Fibroblast of lung (primary cell): ENCODE measurements at places on chromosomes 6 and 20.

- no peak for DNase-seq
These were observed 12.7 kb downstream of the BFSP1 start for GRCh38 chr20:17518339-17519052.

GRCh38 chr6:56850626-56851025, 104.3 kb upstream of the BEND6 start:
- DNase-seq, result no peak

DNA sequence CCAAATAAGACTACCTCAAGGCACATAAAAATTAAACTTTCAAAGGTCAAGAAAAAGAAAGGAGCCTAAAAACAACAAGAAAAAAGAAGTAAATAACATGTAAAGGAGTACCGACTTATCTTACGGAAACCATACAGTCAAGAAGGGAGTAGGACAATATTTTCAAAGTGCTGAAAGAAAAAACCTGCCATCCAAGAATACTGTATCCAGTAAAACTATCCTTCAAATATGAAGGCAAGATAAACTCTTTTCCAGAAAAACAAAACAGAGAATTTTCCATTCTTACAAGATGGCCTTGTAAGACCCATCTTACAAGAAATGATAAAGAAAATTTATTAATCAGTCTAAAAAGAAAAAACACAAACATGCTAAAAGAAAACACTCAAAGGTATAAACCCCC, 302.2 kb downstream of the LMBRD1 start:
- DNase-seq, result no peak

DNA sequence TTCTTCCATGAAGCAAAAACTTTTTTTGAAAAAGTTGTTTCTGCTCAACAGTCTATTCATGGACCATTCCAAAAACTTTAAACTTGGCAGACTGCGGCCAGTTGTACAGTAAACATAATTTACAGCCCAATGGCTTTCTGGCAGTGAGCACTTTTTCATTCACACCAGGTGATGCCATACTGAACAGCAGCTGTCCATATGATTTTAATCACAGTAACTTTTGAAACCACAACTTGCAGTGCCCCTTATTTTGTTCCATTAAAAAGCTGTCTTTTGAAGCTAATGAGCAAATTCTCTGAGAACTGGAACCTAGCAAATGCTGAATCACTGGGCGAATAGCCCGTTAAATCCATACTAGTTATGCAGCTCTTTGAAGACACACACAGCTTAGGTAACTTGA, 576.6 kb downstream of the PTPRT start:
- no peak for DNase-seq

DNA sequence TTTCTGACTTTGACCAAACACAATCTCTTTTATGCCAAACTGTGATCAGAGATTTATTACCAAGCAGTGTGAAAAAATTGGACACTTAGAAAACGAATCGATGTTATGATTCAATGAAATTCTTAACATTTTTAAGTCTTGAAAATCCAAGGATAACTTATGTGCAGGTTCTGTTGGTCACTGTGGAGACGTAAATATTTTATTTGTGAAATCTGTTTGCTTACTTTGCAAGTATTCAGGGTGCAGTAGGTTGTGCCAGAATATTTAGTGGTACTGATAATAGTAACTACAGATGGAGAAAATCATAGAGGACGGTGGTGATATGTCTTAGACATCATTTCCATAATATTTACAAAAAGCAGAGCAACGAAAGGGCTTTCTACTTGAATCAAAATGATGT, 97.3 kb downstream of the BMP2 start:
- DNase-seq, result no peak

- DNase-seq, result no peak
These were observed 53.0 kb downstream of the SASH1 start for GRCh38 chr6:148395583-148396101.

GRCh38 chr20:59583428-59584277, 20.7 kb upstream of the PHACTR3 start:
- DNase-seq, result no peak

- peak; percentile 66 for DNase-seq
These were observed 187.4 kb upstream of the PROKR2 start for GRCh38 chr20:5504061-5504739.

DNA sequence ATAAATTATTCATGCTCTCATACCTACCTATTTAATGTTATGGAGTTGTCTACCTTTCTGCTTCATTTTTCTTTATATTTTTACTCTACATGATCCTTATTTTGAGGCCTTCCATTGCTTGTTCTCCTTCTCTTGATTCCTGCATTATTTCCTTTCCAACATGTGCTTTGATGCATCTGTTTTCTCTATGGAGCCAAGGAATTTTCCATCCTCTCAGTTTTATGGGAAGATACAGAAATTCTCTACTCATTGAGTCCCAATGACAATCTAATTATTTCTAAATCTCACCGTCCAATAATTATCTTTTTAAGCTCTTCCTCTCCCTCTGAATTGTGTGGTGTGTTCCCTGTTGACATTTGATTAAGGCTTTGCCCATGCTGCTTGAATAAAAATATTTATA, 136.0 kb downstream of the PACRG start:
- no peak for DNase-seq

GRCh38 chr20:36821964-36822437, 48.4 kb upstream of the DSN1 start:
- no peak for DNase-seq

- DNase-seq, result peak; percentile 51
These were observed 54.4 kb upstream of the ZNF337 start for GRCh38 chr20:25750765-25751696.

GRCh38 chr6:108728826-108729225, 119.4 kb upstream of the ARMC2 start:
- DNase-seq, result no peak

DNA sequence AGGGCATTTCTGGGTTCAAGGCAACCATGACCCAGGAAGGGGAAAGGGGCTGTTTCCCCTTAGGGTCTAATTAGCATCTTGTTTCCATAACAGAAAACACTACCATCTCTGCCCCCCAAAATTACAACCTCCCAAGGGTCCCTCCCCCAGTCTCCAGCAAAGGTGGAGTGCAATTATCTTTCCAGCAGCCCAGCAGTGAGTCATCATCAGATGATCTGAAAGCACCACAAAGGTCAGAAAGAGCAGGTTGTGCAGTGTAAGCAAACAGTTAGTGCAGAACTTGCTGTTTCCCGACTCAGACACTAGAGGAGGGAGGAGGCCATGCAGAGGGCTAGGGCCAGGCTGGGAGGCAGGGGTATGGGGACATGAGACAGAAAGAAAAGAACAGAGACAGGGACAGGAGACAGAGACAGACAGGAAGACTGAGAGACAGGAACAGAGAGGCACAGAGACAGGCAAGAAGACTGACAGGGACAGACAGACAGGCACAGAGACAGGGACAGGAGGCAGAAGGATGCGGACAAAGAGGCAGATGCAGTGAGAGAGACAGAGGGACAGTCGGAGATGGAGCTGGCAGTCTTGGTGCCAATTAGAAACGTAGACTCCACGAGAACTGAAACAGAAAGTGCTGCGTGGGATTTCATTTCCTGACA, 62.5 kb downstream of the PYGB start:
- peak; percentile 90 for DNase-seq
